H9 (cell line): ENCODE measurements at places on chromosomes 4 and X.

DNA sequence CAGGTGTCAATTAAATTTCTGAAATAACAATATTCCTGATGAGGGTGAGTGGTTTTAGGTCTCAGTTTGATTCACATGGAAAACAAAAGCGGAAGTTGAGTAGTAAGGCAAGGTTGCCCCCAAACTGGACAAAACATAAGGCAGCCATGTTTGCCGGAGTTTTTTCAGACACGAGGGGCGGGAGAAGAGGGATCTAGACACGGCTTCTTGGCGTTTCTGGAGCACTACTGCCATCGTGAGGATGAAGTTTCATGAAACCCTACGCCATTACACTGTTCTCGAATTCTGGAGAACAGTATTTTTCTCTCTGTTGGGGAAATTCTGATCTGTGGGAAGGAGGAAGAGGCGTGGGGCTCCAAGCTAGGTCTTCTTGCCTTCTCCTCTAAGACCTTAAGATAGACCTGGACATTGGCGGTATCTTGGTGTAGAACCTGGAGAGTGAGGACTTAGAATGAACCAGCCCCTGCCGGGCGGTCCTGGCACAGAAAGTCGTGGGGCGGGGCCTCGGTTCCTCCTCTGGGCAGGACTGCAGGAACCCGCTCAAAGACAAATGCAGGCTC is 160.3 kb downstream of the OR13H1 start:
- DNase-seq = no peak

GRCh38 chr4:173037242-173037641 is 131.4 kb upstream of the GALNT7 start:
- no peak for DNase-seq

- no peak for DNase-seq
Observed at GRCh38 chr4:139469216-139469615, 15.3 kb downstream of the RAB33B start.

DNA sequence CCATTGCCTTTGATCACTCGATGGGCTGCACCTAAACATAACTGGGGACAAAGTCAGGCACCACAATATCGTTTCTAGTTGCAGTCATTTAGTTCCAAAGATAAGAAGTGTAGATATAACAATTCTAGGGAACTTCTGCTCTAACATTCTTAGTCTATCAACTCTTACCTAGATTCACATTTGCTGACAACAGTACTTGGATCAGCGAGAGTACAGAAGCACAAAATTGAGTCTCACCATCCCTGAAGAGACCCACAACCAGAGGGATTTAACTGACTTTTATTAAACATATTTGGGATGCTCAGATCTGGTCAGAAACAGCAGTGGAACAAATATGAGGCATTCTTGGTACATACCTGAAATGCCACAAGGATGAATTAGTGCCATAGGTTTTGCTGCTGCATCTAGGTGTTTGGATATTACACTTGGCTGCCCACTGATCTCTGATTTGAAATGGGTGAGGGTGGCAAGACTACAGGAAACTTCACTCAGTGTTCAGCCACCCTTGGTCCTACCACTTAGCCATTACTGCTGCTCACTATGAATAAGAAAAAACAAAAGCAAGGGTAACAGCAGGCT is 28.9 kb upstream of the HUWE1 start:
- DNase-seq = no peak

DNA sequence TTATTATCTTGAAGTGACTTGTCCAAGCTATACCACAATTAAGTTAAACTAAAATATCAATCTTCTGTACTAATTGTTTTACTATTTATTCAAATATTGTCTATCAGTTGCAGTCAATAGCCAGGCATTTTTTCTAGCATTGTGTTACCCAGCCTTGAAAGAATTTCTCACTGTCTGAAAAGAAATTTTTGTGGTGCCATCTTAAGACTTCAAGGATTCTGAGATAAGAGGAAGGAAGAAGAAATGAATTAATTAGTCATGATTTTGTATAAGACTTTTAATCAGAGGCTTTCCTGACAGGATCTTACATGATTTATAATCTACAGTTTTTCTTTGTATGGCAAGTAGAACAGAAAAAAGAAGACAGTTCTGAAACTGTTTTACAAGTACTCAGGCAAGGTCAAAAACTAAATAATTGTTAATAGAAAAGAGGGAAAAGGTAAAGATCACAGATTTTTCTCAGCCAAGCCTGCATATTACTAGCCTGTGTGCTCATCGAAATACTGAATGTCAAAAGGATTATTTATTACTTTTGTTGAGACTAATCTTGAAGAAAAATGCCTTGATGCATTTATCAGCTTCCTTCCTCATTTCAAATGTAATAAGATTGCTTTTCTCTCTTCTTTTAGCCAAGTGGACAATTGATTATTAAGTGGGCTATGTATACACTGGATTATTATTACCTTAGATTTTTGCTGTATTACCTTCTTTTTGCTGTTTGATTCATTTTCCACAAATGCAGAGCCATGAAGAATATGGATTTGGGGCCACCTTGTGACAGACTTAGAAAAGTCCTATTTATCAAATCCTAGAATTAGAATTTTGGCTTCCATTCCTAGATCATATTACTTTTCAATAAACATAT is 53.8 kb downstream of the CXCL1 start:
- no peak for DNase-seq

DNA sequence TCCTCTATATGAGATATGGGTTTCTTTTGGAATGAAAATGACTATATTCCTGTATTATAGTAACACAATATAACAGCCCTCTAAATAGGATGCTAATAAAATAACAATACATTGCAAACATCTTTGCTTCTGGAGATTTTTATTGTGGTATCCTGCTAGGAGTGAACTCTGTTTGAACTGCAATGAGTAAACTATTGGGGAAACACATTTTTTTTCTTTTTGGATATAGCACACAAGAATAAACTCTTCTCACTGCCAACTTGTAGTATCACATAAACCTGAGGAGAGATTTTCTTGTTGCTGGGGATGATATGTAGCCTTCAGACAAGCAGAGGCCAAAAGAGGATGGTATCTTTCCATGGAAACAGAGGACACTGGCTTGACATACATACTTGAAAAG is 238.2 kb downstream of the C4orf33 start:
- no peak for DNase-seq

GRCh38 chr4:827209-828081 is 1.5 kb upstream of the CPLX1 start:
- peak; percentile 41 for DNase-seq

GRCh38 chrX:97882306-97882705 is 998.6 kb downstream of the RPA4 start:
- no peak for DNase-seq

GRCh38 chr4:8594097-8595038 is 1.8 kb downstream of the CPZ start:
- DNase-seq = peak; percentile 74

- peak; percentile 89 for DNase-seq
Observed at GRCh38 chrX:118823263-118824172, at the start of gene ZCCHC12. ZCCHC12 (plus strand) TSS chrX:118823824; CDS start chrX:118825245, 1,421 bp downstream.

DNA sequence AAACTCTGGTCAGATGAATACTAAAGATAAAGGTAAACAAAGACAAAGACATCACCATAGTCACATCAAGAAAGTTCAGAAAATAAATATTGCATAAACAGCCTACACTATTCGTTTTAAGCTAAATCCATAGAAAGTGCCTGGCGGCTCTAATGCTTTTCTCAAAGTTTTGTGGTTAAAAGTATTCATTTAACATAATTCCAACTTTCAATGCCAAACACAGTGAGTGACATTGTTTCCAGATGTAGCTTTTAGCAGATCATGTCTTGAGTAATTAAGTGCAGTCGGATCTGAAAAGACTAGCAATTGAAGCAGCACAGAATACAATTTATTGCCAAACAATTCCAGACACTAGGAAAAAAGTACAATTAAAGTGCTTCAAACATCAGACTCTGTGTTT is 287.1 kb upstream of the ADGRL3 start:
- DNase-seq = no peak

GRCh38 chr4:128031756-128032384 is 29.2 kb upstream of the LARP1B start:
- no peak for DNase-seq

DNA sequence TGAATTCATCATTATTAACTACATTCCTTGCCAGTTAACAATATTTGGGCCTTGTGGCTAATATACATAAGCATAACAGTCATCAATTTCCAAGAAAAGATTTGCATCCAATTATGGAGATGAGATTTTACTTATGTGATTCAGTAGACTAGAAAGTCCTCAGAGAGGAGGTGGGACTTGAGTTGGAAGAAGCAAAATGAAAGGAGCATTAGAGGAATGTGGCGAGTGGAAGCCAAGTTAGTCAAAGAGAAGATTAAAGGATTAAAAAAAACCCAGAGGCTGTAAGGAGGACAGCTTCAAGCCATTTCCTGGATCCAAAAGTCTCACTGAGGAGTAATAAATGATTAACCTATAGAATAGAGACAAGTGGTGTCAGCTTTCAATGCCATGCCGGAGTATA is 1099.4 kb upstream of the IGFBP7 start:
- no peak for DNase-seq

DNA sequence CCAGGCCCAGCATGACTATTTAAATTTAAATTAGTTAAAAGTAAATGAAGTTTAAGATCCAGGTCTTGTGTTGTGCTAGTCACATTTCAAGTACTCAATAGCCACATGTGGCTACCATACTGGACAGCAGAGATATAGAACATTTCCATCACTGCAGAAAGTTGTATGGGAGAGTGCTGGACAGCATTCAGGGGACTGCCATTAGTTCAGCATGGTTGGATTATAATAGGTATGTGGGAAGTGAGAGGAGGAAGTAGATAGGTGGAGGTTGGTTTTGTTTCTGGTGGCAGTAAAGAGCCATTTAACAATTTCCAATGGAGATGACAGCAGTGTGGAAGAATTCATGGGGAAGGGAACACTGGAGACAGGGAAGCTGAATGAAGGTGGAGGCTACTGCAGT is 42.1 kb downstream of the ERVMER34-1 start:
- DNase-seq = no peak

DNA sequence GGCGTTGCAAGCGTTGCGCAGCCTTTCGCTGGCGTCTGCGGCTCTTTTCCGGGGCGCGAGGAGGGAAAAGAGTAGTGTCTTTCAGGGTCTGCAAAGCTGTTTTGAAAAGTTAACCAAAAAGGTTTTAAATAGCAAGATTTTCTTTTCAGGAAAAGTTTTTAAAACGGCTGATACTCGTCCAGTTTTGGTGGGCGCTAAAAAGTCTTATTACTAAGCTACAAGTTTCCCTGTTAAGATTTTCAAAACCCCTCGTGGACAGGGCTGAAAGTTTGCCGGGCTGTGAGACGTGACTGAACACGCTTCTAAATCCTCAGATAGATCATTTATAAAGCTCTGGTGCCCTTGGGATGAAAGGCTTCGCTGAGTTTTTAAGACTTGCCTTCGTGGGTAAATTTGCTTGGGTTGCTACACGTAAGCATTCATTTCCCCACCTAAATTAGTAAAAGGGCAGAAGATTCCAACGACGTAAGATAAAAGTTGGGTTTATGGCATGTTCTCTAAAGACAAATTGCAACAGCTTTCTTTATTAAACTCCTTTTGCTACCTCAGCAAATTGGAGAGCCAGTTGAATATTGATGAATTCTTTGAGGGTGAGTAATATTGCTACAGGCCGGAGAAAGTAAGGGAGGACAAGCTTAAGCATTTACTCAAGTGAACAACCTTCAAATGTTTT is 91.5 kb downstream of the HPRT1 start:
- DNase-seq = no peak

GRCh38 chrX:9701790-9702189 is 63.9 kb downstream of the GPR143 start:
- no peak for DNase-seq

DNA sequence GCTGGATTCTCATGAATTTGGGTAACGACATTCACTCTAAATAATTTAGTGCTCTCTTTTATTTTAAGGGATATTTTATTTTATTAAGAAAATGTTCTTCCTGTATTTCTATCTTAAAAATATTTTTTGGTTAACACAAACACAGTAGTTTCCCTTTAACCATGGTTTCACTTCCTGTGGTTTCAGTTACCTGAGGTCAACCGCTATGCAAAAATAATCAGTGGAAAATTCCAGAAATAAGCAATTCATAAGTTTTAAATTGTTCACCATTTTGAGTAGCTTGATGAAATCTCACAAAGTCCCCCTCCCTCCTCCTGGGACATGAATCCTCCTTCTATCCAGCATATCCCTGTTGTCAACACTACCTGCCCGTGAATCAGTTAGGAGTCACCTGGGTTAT is 71.4 kb downstream of the GBA3 start:
- no peak for DNase-seq

DNA sequence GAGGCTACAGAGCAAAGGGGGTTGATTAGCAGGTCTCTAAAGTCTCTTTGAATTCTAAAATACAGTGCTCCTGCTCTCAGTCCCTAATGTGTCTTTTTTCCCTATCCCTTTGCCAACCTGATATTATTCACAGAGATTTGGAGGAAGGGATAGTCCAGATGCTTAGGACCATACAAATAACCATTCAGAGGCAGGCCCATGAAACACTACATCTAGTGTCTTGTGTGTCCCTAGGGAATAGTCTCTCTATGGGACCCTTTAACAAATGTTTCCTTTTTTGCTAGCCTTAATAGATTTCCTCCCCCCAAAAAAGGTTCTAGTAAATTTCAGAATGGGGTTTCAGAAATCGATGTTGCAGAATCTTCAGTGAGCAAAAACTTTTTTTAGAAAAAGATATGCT is 1.7 kb downstream of the NR0B1 start:
- DNase-seq = no peak

DNA sequence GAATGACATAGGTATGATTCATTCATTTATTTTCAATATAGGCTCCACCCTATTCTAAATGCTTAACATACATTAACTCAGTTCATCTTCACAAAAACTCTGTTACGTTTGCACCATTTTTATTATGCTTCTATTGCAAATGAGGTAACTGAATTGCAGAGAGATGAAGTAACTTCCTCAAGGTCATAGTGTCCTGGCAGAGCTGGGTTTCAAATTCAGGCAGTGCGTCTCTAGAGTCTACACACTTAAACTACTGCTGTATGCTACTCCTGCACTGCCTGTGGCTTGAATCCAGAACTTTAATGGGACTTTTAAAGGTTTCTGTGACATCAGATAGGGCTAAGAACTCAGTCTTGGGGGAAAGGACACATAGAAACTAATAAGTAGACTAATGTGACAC is 413.4 kb downstream of the UBE2NL start:
- DNase-seq = no peak
